ENCODE measurements at places on chromosomes 2 and 18.

DNA sequence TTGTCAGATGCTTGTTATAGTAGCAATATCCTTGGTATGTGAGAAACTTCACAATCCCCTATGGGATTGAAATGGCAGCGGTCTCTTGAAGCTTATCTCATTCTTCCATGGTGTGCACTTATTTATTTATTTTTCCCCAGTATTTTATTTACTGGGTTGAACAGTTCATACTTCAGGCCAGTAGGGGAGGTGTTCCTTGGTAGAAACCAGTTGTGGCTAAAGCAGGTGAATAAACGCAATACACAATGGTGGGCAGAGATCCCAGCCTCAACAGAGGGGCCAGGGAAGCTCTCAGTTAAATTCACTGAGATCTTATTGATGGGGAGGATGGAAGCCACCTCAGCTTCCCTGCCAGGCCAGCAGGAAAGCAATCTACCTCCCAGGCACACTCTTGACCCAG is 93.7 kb upstream of the SRD5A2 start:
- no peak for DNase-seq

DNA sequence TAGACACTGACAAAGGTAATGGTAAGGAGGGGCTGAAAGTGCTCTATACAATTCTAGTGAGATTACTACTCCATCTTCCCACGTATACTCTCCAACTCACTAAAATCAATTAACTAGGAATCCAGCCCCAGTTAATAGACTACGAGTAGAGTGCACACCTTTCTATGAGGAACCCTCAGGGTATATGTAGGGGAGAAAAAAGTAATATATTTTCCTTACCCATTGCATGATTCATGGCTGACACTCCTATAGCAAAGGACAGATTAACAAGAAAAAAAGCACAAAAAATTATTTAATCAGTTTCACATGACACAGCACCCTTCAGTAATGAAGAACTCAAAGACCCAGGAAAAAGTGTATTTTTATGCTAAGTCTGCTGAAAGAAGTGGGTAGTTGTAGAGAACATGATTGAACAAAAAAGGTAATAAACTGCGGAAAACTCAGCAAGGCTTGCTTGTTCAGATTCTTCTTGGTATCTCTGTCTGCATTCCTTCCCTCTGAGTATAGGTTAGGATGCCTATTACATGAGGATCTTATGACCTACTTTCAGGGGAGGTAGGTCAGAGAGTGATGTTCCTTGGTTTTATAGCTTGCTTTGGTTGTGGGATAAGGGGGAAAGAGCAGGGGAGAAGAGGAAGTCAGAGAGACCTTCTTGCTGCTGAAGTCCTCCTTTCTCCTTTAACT is 342.0 kb upstream of the DLGAP1 start:
- DNase-seq: no peak

GRCh38 chr2:152609154-152609553 is 108.1 kb downstream of the PRPF40A start:
- DNase-seq: no peak

- DNase-seq: peak; percentile 36
Observed at GRCh38 chr2:74887960-74888700, 54.2 kb downstream of the HK2 start.

DNA sequence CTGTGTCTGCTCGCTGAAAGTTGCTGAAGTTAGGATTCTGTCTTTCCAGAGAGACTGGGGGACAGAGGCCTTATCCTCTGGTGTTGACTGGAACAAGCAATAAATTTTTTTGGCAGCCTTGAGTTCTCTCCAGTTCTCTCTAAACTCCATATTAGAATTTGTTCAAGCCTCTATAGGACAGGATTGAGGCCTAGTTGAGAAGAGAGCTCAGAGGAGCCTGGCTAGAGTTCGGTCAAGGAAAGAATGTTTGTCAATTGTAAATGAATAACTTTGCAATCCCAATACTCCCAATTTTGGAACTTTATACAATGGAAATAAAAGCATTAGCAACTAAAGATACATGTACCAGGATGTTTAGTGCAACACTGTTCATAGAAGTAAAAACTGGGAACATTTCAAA is 16.7 kb upstream of the RASGRP3 start:
- no peak for DNase-seq

- DNase-seq: peak; percentile 85
Observed at GRCh38 chr2:134368009-134368817, 114.3 kb downstream of the MGAT5 start.

DNA sequence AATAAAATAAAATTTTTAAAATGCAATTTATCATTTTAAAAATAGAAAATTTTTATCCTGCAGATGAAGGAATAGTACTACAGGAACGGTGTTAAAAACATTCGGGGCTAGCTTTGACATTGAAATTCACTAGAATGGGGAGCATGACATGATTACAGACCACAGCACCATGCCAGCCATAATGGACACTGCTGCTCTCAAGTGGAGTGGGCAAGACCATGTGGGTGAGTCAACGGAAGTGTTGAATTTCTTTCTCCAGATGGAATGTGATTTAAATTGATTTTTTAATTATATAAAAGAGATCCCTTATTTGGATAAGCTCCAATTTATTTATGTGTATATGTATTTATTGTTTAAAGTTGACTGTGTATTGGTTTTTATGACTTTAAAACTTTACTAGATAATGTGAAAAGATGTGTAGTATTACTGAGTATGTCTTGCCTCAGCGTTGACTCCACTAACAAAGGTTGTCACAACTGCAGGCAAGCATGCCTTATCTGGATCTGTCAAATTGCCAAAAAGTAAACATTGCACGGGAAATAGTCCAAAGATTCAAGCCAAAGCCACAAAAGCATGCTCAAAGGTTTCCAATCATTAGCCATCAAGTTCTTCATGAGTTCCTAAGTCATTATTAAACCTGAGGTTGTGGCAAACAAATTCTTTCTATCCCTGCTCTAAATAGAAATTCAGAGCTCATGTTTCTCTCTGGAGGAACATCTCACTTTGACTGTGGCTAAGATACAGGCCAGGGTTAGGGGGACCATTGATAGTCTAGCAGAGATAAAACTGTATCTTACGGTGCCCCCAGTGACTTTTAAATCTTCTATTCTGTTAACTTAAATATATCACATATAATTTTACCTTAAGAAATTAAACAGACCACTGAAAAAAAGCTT is 536.9 kb downstream of the TMX3 start:
- DNase-seq: peak; percentile 99

- no peak for DNase-seq
Observed at GRCh38 chr2:68483011-68483410, 15.6 kb downstream of the APLF start.

DNA sequence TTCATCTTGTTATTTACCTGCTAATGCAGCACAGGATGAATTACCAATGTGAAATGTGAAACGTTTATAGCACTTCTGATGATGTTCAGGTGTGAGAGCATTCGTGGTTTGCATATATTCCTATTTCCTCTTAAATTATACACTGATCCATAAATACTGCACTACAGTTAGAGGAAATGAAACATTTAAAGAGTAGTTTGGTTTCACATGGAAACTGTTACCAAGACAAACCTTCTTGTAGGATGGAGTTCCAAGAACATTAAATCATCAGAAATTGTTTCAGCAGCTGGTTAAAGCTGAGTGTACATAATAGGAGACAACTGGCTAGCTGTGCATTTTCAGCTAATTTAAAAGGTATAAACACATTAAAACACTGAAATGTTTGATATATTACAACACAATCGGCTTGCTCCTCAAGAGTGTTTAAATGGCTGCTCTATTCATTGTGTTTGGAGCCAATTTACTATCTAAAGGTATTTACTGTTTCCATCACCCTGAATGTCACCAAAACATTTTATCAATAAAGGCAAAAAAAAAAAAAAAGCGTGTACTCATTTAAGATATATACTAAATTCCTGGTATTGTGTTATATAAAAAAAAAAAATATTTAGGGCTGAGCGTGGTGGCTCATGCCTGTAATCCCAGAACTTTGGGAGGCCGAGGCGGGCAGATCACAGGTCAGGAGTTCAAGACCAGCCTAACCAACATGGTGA is 100.6 kb downstream of the DYM start:
- peak; percentile 72 for DNase-seq

- no peak for DNase-seq
Observed at GRCh38 chr2:240340361-240340761, 95.1 kb upstream of the GPC1 start.

DNA sequence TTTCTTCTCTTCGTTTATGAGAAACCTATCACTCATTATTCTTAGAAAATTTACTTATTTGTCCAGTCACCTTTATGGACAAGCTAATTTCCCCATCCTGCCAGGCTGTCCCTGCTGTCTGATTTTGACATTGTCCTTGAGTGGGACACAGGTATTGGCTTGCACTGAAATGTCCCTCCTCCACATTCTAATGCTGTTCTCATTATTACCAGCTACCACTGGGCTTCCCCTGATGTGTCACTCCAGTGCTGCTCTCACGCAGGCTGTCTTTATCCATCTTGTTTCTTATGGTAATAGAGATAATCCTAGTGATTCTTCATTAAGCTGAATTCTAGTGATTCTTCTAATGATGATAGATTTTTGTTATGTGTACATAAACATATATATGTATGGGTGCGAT is 48.1 kb upstream of the RBMS1 start:
- DNase-seq: no peak

DNA sequence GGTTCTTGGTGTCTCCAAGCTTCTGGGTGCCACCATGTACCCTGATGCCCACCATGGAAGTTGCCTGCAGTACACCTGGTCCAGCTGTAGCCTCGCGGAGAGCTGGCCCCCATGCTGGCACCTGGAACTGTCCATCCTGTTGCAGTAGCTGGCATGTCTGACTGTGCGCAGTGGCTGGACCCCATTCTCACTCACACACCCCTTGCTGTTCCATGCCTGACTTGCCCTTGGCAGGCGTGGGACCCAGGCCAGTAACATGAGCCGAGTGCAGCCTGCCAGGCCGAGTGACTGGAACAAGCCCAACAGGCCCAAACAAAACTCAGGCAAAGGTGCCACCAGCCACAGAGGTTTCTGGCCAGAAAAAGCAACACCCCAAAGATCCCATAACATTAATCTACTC is 73.8 kb downstream of the NEURL3 start:
- no peak for DNase-seq

DNA sequence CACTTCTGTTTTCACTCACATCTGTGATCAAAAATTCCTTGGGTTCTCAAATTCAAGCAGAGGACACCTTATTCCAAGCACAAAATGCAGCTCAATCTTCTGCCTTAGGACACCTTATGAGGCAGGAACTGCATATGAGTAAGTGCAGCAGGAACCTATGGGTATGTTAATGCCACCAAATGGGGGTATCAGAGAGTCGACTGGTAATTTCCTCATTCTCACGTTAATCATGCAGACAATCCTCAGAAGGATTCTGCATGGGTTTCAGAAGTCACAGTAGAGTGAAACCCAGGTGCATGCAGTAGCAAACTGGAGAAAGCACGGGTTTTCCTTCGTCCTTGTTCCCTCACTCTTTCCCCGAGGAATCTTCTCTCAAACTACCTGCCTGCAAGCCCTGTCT is 452.8 kb downstream of the CBLN2 start:
- DNase-seq: no peak

- DNase-seq: peak; percentile 71
Observed at GRCh38 chr2:61151436-61151835, 10.6 kb upstream of the C2orf74 start.

- no peak for DNase-seq
Observed at GRCh38 chr2:191031256-191031655, 17.3 kb upstream of the STAT1 start.

DNA sequence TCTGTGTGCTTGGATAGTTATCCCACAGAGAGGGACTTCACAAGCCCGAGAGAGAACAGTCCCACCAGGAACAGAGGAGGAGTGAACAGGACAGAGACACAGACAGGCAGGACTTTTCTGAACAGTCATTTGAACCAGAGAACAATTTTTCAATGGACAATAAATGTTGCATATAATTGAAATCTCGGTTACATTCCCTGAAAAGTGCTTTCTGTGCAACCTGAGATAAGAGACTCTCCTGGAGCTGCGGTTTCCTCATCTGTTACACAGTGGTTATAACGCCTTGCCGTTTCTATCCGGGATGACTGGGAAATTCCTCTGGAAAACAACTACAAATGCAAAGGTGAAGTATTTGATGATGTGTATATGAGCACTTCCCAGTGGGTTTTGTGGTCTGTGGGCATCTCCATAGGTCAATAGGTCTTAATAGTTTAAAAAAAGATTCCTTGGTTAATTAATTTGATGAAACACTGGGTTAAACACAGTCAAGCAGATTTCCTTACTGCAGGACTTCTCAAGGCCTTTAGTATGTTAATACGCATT is 87.2 kb upstream of the HPCAL1 start:
- DNase-seq: no peak

DNA sequence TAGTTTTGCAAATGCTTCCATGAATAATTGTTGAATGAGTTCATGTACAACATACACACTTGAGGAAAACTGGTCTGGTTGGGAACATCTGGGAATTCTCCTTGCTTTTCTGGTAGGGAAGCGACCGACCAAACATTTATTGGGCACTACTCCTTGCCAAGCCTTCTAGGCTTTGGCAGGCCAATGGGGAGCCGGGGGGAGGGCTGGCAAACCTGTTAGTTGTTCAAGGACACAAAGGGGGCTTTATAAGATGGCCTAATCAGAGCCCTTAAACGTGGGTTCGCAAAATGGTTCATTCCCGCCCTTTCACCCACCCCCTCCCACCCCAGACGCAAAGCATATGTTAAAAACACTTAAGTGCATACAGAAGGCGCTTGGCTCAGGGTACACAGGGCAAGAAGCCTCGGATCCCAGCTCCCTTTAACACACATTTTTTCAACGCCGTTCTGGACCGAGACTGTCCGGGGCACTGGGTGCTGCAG is 844 bp upstream of the VSNL1 start:
- DNase-seq: peak; percentile 2

DNA sequence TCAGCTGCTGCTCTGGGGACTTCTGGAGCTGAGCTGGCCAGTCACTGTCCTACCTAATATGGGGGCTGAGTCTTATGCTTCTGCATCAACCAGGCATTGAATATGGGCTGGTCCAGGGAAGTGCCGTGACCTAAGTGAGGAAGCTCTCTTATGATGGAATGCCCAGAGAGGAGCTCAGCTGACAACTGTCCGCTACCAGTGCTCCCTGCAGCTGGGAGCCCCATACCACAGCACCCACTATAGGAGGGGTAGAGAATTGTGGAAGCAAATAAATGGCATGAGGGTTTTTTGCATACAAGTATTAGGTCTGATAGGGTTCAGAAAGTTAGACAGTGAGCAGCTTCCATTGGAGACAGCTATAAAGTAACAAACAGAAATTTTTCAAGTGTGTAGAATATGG is 4.5 kb downstream of the TIMM21 start:
- DNase-seq: no peak

DNA sequence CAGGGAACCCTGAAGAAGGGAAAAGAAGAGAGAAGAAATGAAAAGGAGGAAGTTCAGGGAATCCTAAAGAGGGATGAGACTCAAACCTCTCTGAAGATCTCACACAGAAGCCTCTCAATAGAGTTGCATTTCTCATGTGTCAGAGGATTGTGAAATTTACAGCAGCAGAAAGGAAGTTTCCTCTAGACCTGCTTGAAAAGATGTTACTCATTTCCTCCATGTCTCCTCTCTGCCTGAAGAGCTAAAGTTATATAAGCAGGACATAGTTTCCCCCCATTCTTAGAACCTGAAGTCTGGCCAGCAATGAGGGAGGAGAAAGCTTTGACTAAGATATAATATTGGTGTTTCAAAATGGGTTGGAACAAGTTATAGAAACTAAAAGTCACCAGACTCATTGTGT is 1155.6 kb downstream of the LRP1B start:
- DNase-seq: peak; percentile 68

- DNase-seq: peak; percentile 87
Observed at GRCh38 chr18:74506448-74507084, 10.4 kb downstream of the CNDP2 start.

GRCh38 chr2:211881449-211881848 is 657.2 kb downstream of the ERBB4 start:
- DNase-seq: no peak

All from choroid plexus epithelial cell (primary cell).